ENCODE measurements at places on chromosomes 3 and 15.

DNA sequence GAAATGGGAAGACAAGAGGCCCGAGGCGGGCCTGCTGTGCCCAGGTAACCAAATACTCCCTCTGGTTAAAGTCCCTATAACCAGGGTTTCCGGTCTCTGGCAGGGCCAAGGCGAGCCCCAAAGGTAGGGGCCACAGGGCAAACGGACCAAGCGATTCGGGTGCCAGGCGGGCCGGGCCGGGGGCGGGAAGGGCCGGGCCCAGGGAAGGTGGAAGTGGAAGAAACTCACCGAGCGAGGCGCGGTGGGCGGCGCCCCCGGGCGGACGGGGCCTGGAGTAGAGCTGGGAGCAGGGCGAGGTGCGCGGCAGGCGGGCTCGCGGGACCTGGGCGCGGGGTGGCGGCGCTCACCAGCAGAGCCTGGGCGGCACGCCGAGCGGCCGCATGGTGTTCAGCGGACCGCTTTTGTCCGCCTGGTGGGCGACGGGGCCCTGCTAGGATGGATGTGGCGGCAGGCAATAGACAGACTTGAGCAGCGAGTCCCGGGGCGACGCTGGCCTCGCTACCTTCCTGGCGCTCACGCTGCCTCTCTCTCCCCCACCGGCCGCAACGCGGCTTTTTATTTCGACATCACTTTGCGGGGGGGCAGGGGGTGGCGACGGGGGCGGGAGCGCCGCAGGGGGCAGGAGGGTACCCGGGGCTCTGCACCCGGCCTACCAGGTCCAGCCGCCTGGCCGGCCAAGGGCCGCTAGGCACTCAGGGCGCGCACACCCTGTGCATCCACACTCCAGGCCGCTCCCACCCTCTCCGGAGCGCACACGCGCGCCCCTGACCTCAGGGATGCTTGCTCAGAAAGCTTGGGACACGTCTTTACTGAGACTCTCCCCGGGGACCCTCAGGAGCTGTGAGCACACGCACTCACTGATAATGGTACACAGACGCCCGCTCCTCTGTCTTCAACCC, at the start of gene GATA2:
Gene GATA2, minus strand, starts transcription at position 531 of the 899 bp plus-strand sequence. CDS start 6,170 bp downstream, outside the sequence.
- DNase-seq = no peak

DNA sequence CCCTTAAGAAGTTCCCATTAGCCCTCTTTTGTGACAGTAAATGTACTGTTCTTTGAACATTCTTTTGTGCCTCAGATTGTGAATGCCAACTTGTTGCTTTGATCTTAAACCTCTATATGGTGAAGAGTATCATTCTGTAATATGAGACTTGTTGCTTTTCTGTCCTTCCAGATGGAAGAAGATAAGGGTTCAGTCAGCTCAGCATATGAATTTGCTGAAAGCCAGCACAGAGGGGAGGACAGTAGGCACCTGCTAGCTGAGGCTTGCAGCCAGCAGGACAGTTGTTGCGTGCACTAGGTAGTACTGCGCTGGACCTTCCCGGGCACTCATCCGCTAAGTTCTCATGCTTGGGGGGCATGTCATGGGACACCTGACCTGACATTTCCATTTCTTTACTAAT, 74.7 kb downstream of the DCUN1D1 start:
- DNase-seq = no peak

GRCh38 chr3:154182322-154182922, 61.2 kb downstream of the ARHGEF26 start:
- no peak for DNase-seq

DNA sequence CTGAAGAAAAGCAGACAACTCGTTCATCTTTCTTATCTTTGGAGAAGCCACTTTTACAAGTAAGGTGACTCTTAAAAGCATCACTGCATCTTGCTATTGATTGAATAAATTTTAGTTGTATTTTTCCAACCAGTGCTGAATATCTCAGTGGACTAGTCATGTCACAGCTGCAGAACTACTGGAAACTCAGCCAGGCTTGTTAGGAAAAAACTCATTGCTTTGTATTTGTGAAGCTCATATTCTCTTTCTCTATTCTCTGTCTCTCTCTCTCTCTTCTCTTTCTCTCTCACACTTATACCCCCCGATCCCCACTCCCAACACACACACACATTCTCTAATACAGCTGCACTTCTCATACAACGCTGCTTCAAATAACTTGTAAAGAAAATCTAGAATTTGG, 104.3 kb downstream of the WDR76 start:
- no peak for DNase-seq

- DNase-seq = no peak
Observed at GRCh38 chr3:14628406-14628805, 23.2 kb upstream of the CCDC174 start.

GRCh38 chr3:58575971-58576652, 1.1 kb downstream of the FAM107A start:
- DNase-seq = no peak

DNA sequence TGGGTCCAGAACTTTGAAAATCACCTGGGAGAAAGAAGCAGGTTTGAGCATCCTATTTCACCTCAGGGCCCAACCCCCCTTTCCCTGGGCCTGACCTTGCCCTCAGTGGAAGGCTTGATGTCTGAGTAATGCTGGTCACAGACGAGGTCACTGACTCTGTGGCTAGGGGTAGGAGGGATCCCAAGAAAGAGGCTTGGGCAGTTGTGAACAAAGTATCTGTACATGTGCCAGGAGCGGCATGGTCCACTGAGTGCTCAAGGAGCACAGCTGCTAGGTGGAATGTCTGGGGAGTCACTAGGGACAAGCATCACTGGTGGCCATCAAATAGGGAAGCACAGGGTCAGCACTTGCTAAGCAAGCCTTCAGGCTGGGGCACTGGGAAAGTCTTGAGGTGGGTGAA, 7.3 kb downstream of the CCDC71 start:
- no peak for DNase-seq

- DNase-seq = no peak
Observed at GRCh38 chr3:14440531-14441239, 38.3 kb downstream of the SLC6A6 start.

DNA sequence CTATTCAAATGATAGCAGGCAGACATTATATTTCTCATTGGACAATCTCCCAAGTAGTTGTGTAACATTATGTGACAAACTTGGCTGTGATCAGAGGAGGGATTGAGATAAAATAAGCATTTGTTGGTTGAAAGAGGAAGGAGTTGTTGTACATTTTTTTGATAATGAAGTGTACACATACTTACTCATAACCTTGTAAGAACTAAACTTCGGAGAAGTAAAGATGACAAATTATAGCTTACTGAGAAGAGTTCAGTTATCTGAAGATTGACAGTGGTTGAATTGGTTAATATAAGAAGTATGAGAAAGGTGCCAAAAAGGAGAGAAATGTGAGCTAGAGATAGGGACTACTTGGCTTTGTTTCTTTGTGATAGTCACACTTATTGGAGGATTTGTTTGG, 32.6 kb downstream of the STT3B start:
- DNase-seq = no peak

DNA sequence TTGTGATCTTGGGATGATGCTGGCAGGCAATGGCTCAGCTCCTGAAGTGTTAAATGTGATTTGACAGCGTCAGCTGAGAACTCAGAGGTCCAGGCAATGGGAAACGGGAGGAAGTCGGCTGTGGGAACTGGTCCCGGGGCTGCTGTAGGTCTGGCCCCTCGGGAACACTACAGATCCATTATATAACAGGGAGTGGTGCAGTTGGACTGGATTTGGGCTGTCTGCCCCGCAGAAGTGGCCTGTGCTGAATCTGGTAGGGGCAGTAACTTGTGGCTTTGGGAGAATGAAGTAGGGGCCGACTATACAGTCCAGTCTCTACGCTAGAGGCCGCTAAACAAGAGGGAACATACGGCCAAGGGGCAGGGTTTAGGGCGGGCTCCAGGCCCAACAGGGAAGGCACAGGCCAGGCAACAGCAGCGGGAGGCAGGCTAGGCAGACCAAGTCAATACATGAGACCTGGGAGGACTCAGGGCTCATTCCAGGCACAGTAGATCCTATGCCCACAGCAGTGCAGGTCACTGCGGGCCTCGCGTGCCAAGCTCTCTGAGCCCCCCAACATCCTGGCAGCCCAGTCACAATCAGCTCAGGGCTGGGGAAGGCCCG, 20.3 kb upstream of the IL16 start:
- DNase-seq = peak; percentile 21

DNA sequence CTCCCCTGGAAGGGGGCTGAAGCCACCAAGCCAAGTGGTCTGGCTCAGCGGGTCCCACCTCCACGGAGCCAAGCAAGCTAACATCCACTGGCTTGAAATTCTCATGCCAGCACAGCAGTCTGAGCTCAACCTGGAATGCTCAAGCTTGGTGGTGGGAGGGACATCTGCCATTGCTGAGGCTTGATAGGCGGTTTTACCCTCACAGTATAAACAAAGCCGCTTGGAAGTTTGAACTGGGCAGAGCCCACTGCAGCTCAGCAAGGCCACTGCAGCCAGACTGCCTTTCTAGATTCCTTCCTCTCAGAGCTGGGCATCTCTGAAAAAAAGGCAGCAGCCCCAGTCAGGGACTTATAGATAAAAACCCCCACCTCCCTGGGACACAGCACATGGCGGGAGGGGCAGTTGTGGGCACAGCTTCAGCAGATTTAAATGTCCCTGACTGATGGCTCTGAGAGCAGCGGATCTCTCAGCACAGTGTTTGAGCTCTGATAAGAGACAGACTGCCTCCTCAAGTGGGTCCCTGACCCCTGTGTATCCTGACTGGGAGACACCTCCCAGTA, 23.2 kb upstream of the IGSF10 start:
- DNase-seq = no peak

- no peak for DNase-seq
Observed at GRCh38 chr3:145387211-145387610, 773.8 kb downstream of the PLOD2 start.

DNA sequence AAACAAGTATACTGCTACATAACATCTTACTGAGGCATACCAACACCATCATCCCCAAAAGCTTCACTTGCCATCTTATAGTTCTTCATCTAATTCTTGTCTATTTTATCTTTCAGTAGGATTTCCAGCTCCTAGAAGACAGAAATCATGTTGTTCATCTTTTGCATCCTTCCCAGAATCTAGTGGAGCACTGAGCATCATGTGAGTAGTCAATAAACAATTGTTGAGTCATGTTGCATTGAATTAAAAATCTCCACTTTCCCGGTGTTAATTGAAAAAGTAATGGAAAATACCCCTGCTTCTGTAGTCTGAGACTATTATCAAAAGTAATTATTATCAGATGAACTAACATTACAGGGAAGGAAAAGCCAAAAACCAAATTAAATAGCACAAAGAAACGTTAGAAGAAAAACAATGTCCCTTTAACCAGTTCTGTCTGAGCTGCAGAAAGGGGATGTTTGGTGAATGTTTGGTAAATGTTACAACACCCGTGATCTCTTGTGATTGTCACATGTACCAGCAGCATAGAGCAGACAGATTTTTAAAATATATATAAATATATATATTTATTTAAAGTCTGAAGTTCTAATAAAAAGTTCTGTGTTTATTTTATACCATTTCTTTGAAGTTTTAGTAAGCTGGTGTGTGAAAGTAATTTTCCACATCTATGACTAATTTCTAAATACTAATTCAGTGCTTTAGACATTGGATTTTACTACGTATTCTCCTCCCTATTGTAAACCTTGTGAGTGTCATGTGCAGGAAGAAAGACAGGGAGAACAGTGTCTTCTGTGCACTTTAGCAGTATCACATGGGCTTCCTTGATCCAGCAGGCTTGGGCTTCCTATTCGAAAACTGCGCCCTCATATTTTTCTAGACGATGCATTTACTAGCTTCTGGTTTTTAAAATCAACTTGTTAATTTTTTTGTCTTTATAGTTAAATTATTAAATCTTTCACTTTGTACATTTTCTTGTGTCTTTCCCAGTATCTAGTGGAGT, 85.6 kb downstream of the RAP2B start:
- DNase-seq = no peak

DNA sequence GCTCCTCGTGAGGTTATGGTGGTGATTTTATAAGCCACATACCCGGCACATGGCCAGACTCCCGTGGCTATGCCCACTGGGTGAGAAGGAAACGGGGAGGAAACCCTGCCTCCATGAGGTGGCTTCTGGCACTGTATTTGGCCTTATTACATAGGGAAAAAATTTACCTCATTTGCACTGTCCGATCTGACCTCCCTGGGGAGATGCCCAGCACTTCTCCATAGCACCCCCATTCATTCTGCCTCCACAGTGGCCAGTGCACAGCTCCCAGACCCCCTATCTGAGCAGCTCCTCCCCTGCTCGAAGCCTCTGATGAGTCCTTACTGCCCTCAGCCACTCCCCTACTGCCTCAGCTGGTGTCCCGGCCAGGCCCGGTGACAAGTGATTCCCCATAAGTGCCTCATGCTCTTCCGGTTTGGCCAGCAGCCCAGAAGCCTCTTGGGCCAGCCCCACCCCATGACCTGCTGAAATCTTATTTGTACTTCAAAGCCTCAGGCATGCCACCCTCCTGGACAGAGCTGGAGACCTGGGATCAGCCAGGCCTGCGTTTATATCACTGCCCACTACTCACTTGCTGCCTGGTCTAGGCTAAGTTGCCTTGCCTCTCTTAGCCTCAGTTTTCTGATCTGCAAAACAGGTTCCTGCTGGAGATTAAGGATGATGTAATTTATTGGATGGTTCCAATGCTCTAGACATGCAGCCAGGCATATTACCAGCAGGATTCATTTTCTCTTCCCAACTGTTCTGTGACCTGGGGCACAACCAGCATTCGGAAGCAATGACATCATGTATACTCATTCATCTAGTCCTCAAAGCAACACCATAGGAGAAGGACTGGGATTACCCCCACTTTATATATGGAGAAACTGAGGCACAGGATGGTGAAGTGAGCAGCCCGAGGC, 30.6 kb upstream of the SLC6A6 start:
- DNase-seq = peak; percentile 79

GRCh38 chr15:100783291-100783690, 96.3 kb upstream of the ALDH1A3 start:
- no peak for DNase-seq

GRCh38 chr3:180657094-180657493, 22.2 kb downstream of the CCDC39 start:
- no peak for DNase-seq

GRCh38 chr15:64562003-64562640, 101.7 kb downstream of the ZNF609 start:
- no peak for DNase-seq

DNA sequence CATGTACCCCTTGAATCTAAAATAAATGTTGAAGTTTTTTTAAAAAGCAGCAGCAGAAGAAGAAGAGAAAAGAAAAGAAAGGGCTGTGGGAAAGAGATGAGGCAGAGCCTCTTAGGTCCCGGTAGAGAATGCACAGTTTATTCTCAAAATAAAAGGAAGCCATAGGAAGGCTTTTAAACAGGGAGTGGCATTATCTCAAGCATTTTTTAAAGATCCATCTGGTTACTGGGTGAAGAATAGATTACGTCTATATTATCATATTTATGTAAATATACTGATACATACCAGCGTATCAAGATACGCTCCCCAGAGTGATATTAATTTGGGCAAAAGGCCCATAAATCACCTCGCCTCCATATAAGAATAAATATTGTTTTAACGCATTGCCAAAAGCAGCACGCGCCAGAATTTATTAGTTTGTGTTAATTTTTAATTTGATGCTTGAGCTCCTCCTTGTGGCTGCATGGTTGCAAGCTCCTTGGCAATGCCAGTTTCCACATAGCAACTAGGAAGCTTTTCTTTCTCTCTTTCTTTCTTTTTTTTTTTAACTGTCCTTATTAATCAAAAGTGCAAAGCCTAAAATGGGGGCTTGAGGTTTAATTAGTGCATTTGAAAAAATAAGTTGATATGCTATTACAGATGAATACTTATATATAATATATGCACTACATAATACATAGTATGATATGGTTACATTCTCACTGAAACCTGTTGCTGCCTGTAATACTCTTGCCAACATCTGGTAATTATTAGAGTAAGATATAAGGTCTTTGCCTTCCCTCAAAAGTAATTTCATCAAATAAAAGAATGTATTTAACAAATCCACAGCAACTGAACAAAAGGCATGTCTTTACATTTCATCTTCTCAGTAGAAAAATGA, 242.8 kb upstream of the UBE2E2 start:
- DNase-seq = peak; percentile 51

- DNase-seq = no peak
Observed at GRCh38 chr3:179949412-179949811, 87.3 kb downstream of the PEX5L start.
